Left renal cortex interstitium (tissue), 4 donors: ENCODE measurements at places on chromosomes 4 and X. TPM values are rescaled to one million over a fixed set of nuclear protein-coding genes. Genes with fewer than 3 reads are reported as not detected.

GRCh38 chr4:184810720-184811119, 15.0 kb downstream of the ACSL1 start:
- DNase-seq = no peak

GRCh38 chr4:53476232-53477037, 99.0 kb downstream of the FIP1L1 start:
- no peak for DNase-seq

DNA sequence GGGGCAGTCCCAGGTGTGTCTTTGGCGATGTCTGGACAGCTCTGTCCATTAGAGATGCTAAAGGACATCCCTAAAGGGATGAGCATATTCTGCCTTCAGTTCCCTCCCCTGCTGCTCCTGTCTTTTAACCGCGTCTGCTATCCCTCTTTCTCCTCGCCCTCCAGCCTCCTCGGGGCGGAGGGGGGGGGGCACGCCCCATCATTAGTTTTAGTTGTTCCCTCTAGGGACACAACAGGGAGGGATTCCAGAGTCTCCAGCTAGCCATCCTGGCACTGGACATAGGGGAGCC, 1.1 kb downstream of the MSL3 start:
- DNase-seq = no peak

GRCh38 chr4:37471971-37472370, 214.2 kb downstream of the RELL1 start:
- DNase-seq = no peak

GRCh38 chrX:65195621-65196020, 219.4 kb upstream of the ZC4H2 start:
- DNase-seq = no peak

DNA sequence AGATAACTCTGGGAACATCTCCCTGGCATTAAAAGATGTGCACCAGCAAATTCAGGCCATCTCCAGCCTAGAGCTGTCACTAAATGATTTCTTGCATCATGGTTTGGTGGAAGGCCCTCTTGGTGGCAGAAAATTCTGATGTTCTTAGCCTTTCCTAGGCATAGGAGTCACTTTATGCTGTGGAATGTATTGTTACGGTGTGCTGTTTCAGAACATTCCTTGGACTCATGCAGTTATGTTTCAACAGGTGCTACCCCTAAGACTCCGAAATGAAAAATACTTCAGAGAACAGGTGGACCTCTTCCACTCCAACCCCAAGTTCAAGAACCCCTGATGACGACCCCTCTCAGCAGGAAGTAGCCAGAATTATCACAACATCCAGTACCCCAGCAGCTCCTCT, 20.3 kb upstream of the PAPSS1 start:
- no peak for DNase-seq

GRCh38 chrX:45806410-45807121, 605.9 kb upstream of the DIPK2B start:
- no peak for DNase-seq

DNA sequence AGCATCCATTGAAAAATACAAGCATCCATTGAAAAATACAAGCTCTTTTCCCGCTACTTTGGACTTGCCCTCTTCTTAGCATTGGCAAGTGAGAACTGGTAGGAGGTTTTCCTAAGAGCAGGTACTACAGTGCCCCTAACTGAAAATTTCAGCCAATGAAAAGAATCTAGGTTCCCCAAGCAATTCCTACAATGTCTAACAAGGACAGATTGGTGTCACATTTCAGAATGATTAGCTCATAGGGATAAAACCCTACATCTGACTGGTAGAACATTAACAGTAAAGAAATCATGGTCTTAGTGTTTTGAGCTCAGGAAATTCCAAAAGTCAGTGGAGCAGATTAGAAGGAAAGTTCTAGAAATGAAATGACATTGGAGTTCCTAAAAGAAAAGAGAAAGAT, 68.6 kb upstream of the QRFPR start:
- DNase-seq = no peak

GRCh38 chr4:62279689-62280088, 1079.6 kb downstream of the ADGRL3 start:
- DNase-seq = no peak

GRCh38 chr4:77820649-77821561, 1.7 kb upstream of the CNOT6L start:
- DNase-seq = peak; percentile 6

DNA sequence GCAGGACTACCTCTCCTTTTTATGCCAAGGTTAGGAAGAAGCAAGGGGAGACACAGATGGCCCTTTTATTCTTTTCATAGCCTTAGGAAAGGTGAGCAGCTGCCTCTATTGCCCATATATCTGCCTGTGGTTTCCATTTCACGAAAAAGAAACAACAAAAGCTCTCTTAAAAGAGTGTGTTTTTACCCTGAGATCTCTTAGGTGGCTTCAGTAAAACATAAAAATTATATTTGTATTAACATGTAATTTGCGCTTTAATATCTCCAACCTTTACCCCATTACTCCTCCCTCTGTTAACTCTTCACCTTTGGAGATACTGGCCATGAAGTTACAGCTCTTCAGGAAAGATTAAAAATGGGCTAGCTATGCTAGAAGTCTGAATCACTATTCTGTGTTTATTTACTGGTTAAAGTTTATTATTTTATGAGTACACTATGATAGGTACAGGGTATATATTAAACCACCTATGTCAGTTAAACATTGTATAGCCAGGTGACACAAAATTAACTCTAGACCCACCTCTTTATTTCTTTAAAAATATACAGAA, 15.0 kb upstream of the SULT1B1 start:
- DNase-seq = no peak

GRCh38 chr4:42653626-42654560, 3.0 kb downstream of the ATP8A1 start:
- no peak for DNase-seq

- DNase-seq = no peak
Measured at GRCh38 chrX:141467442-141467841, 117.1 kb downstream of the SPANXA1 start.

GRCh38 chr4:142585411-142585810, 260.7 kb downstream of the INPP4B start:
- no peak for DNase-seq

DNA sequence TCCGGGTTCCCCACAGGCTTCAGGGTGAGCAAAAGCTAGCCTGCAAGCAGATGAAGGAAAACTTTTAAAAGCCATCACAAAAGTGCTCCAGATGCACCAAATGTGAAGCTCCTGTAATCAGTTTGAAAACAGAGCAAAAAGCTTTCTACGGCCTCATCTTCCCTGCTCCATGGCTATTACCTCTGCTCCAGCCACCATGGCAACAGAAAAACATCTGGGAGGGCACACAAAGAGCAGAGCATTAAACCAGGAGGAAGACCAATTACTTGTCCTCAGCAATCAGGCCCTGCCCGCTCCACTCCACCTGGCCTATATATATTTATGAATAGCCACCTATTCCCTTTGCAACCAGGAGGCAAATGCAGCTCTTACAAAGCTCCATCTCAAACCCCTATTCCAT, 33.6 kb downstream of the TMEM154 start:
- DNase-seq = no peak

DNA sequence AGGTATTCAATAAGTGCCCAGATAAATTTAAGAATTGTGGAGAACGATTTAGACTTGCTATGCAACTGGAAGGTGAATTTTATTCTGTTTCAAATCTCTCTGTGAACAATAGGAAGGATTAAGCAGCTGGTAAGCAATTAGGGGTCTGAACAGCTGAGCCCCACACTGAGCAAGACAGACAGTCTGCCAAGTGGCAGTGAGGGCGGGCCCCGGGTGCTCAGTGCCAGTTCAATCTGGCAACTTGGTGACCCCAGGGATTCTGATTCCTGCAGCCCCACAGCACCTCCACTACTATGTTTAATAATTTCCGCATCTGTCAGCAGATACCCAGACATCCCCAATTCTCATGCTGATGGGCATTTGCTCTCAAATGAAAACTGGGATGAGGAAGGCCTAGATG, 317.3 kb downstream of the PPP1R2C start:
- DNase-seq = no peak

GRCh38 chr4:111494971-111495370, 650.3 kb upstream of the FAM241A start:
- DNase-seq = no peak

GRCh38 chrX:13201605-13202219, 118.1 kb downstream of the ATXN3L start:
- no peak for DNase-seq

GRCh38 chr4:159455675-159456237, 352.9 kb downstream of the RAPGEF2 start:
- DNase-seq = no peak

GRCh38 chr4:36164900-36165630, 79.2 kb downstream of the ARAP2 start:
- DNase-seq = no peak

DNA sequence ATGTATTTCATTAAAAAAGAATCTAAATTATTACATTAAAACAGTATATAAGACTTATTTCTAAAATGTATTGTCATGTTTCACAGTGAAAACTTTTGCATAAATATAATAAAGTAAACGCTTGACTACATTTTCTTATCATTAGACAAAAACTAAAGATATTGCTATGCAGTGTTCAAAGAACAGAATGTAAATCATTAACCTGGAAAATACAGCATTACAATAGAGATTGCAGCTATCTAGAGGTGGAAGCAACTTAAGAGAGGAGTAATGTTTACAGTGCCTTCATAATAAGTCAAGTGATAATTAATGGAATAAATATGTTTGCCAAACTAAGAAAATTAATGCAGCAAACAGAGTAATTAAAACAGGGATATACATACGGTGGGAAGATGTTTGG, 940.9 kb downstream of the FSTL5 start:
- DNase-seq = no peak

DNA sequence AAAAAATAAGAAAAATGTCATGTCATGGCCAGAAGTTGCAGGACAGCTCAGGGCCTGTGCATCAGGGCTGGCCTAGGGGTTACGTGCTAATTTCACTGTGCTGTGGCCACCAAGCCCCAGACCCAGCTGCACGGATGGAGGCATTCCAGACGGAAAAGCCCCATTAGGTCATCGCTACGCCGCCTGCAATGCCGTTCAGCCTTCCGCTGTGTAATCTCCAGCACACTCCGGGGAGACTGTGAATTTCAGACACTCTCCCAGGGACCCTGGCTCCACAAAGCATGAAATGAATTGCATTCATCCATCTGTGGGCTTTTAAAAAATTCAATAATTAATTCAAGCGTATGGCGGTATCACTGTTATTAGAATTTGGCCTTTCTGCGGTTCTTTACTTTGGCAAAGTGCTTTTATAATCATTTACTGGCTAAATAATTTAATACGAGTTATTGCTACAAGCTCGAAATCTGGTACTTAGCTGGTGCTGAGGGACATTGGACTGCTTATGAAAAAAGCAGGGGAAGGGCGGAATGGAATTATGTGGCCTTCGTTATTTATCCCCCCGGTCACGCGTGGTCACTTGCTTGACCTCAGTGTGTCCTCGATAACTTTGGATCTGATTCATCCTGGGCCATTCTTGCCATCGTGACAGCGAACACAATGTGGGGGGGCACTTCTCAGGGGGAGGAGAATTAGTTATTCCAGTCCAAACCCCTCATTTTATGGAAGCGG, 9.0 kb upstream of the NSG1 start:
- DNase-seq = no peak

- no peak for DNase-seq
Measured at GRCh38 chr4:172480471-172480870, 667.3 kb downstream of the GALNTL6 start.

- DNase-seq = no peak
Measured at GRCh38 chrX:44152852-44153251, 179.7 kb upstream of the NDP start.

DNA sequence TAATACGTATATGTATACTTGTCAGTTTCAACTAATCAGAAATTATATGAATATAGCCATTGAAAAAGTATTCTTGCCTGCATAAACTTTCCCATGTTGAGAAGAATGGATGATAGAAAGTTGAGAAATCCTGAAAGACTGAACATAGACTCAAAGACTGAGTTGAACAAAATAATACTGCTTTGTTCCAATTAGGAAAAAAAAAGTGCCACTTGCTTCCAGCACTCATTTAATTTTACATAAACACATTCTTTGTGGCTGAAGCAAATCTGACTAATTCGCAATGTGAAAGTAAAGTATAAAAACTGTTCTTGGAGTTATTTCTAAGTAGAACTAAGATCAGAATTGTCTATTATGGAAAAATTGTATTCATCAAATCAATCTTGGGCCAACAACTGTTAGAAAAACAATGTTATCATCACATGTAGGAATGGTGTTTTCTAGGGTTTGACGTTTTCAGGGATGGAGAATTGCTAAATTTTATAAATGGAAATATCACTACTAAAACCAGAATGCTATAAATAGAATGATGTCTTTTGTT, 2334.6 kb downstream of the PCDH7 start:
- no peak for DNase-seq

DNA sequence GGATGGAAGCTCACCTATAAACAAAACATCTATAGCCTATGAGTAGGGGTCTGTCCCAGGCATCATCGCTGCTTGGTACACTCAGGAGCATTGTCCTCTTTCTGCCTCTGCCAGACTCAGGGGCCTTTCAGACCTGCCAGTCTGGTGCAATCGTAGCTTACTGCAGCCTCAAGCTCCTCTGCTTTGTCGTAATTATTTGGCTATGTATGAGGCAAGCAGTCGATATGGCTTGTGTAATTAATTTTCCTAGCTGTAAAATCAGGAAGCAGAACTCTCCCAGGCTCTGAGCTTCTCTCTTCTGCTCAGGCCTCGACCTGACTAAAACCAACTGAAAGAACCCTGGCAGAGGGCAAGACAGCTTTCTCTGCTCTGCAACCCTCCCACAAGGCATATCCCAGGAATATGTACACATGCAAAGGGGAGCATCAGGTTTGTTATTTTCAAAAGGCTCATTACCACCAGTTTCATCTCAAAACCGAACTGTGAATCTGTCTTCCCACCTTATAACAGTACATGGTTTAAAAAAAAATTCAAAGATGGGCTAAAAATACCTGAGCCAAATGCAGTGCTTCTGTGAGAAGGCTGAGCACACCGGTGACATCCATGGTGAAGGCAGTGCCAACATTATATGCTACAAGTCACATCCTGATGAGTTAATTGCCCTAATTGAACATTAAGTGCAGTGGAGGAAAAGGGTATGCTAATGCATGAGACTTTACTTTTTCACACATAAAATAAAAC, 309.2 kb upstream of the EMCN start:
- no peak for DNase-seq

- no peak for DNase-seq
Measured at GRCh38 chr4:3563403-3563802, 31.2 kb upstream of the LRPAP1 start.

Gene PAGE2B
- not detected for polyA plus RNA-seq

Gene HSPA4L
- 7.4 TPM for polyA plus RNA-seq

Gene POU3F4
- polyA plus RNA-seq = 6.9 TPM

Gene TBC1D8B
- polyA plus RNA-seq = 5.3 TPM

Gene CXCL13
- polyA plus RNA-seq = 0.91 TPM

Gene POF1B
- polyA plus RNA-seq = 0.17 TPM

Gene DCHS2
- 7.3 TPM for polyA plus RNA-seq

Gene RAB40A
- 1.9 TPM for polyA plus RNA-seq

Gene SLC4A4
- polyA plus RNA-seq = 62.3 TPM

Gene DDX60
- 14.8 TPM for polyA plus RNA-seq

Gene MTMR8
- 2.0 TPM for polyA plus RNA-seq

Gene BEX1
- 77.6 TPM for polyA plus RNA-seq

Gene CC2D2A
- polyA plus RNA-seq = 58.2 TPM

Gene GRXCR1
- polyA plus RNA-seq = not detected

Gene TCEAL2
- polyA plus RNA-seq = 13.3 TPM

Gene YTHDC1
- 185 TPM for polyA plus RNA-seq

Gene SMPX
- polyA plus RNA-seq = 0.57 TPM

Gene RIBC1
- polyA plus RNA-seq = 5.1 TPM

Gene DKK2
- polyA plus RNA-seq = 1.4 TPM

Gene SPIN2A
- polyA plus RNA-seq = 4.0 TPM

Gene CTAG1B
- polyA plus RNA-seq = not detected

Gene FOXP3
- 0.98 TPM for polyA plus RNA-seq

Gene DRP2
- polyA plus RNA-seq = 2.2 TPM

Gene PAGE2
- polyA plus RNA-seq = not detected

Gene GAGE12E
- polyA plus RNA-seq = not detected
